ENCODE measurements at places on chromosomes 12 and 14.
A peak's percentile ranks its signal among the peaks of the same experiment; 100 is the strongest.

- DNase-seq = peak; percentile 43
Observed at GRCh38 chr14:106459971-106460730, 933.8 kb downstream of the TMEM121 start.

DNA sequence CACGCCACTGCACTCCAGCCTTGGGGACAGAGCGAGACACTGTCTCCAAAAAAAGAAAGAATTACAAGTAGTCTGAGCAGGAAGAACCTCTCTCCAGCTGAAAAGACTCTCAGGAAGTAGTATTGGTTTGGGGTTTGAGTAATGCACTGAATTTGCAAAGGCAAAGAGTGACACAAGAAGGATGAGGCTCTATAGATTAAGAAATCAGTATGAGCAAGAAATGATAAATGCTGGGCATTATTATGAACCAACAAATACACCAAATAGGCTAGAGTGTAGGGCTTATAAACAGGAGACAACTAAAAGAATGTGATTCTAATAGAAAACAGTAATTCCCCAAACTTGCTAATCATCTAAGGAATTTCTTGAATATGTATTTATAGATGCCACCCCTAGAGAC, 2.6 kb upstream of the SLC35E3 start:
- no peak for DNase-seq

GRCh38 chr12:47946413-47947323, 16.7 kb upstream of the TMEM106C start:
- DNase-seq = no peak

- no peak for DNase-seq
Observed at GRCh38 chr14:97219431-97220017, 422.3 kb downstream of the VRK1 start.

GRCh38 chr12:130791629-130792028, 47.4 kb downstream of the STX2 start:
- no peak for DNase-seq

DNA sequence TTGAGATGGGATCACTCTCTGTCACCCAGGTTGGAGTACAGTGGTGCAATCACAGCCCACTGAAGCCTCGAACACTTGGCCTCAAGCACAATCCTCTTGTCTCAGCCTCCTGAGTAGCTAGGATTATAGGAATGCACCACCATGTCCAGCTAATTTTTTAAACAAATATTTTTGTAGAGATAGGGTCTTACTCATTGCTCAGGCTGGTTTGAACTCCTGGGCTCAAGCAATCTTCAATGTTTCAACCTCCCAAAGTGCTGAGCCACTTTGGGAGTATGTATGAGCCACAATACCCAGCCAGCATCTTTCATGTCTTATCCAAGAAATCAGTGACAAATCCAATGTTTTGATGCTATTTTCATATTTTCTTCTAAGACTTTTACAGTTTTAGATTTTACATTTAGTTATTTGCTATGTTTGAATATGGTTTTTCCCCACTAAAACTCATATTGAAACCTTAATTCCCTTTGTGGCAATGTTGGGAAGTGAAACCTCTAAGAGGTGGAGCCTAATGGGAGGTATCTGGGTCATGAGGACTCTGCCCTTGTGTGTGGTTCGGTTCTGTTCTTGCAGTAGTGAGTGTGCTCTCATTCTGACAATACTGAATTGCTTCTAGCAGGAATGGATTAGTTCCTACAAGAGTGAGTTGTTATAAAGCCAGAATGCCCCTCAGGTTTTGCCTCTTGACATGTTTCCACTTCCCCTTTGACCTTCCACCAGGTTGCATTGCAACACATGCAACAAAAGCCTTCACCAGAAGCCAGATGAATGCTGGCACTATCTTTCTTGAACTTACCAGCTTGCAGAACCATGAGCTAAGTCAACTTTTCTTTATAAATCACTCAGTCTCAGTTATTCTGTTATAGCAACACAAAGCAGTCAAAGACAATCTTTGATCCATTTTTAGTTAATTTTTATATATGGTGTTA, 80.8 kb upstream of the AMIGO2 start:
- no peak for DNase-seq

GRCh38 chr12:89369166-89369565, 16.9 kb upstream of the DUSP6 start:
- DNase-seq = no peak

- no peak for DNase-seq
Observed at GRCh38 chr14:43087666-43088065, 1419.4 kb downstream of the FSCB start.

GRCh38 chr14:101017806-101018560, 114.5 kb upstream of the RTL1 start:
- no peak for DNase-seq

DNA sequence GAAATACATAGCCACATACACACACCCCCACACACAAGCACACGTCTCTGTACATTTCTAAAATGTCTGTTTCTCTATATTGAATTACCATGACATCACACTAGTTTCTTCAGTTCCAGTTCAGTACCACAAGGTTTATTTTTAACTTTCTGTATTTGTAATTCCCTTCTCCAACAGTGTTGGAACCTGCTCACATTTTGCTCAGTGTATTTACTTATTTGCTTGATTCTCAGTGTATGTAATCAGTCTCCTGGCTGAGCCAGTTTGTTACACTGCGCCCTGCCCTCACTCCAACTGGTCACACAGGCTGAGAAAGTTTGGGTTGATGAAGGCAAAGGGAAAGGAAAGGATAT, 67.1 kb downstream of the MON2 start:
- DNase-seq = no peak

DNA sequence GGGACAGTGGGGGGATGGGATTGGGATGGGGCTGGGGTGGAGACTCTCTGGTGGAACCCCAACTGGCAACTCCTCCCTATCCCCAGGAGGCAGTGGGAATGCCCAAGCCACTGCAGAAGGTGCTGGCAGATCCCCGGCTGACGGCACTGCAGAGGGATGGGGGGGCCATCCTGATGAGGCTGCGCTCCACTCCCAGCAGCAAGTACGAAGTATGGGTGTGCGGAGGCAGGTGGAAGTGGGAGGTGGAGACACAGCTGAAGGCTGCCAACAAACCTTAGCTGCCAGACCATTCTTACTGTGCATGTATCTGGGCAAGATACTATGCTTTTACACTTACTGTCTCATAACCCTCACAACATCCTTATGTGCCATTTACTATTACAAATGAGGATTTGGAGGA, 8.2 kb downstream of the ARHGEF40 start:
- DNase-seq = no peak

GRCh38 chr12:13794706-13795105, 186.7 kb downstream of the GRIN2B start:
- DNase-seq = no peak

DNA sequence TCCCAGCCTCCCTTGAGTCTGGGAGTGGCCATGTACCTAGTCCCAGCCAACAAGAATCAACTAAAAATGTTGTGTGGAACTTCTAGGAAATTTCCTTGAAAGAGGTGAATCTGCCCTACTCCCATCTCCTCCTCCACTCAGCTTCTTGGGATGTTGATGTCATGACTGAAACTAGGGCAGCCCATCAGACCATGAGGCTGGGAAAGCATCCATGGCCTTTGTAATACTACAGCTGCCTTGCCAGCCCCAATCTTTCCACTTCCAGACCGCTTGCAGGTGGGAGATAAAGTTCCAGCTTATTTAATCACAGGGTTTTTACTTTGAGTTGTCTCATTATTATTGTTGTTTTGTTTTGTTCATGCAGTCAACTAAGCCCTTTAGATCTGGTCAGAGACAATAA, 170.3 kb upstream of the LMNTD1 start:
- no peak for DNase-seq

DNA sequence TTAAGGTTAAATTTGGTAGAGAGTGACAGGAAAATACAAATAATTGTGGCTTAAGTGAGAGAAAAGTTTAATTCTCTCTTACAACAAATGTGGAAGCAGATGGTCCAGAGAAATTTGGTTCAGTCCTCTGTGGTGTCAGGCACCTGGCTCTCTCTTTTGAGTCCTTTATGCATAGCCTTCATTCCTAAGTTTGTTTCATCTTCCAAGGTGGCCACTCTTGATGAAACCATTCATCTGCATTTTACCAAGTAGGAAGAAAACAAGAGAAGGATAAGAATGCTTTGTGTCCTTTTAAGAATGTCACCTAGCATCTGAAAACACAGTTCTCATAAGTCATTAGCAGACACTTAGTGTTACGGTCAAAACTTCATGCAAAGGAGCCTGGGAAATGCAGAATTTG, 442.5 kb downstream of the CCER1 start:
- DNase-seq = no peak

- no peak for DNase-seq
Observed at GRCh38 chr12:96244826-96245225, 50.7 kb downstream of the ELK3 start.

Measured in hematopoietic multipotent progenitor cell treated with erythropoietin and hydrocortisone succinate and interleukin-3 and kit ligand, for 8 days (in vitro differentiated cells).